ENCODE measurements at places on chromosomes 4 and X.

- DNase-seq: no peak
These were observed 9.8 kb upstream of the PCDH18 start for GRCh38 chr4:137541876-137542646.

GRCh38 chrX:69128588-69128987, 36.7 kb downstream of the PJA1 start:
- no peak for DNase-seq

- peak; percentile 62 for DNase-seq
These were observed 5.9 kb downstream of the IRAK1 start for GRCh38 chrX:154013614-154014360.

GRCh38 chr4:38815885-38816782, 11.5 kb upstream of the TLR1 start:
- DNase-seq: no peak

DNA sequence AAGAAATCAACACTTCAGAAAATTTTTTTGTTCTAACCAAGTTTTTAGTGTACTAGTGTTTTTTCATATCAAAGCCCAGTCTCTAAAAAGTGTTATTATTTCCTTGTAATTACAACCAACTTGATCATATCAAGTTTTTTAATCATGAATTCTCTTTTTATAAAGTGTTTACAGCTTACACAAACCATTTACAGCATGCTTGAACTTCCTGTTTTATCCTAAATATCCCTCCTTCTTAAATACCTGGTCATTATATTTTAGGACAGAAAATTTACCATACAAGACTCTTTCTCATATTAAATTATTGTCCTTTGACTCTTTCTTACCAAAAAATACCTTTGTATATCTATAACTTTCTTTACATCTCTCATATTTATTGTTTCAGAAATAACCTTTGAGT, 89.4 kb upstream of the NPY2R start:
- no peak for DNase-seq

DNA sequence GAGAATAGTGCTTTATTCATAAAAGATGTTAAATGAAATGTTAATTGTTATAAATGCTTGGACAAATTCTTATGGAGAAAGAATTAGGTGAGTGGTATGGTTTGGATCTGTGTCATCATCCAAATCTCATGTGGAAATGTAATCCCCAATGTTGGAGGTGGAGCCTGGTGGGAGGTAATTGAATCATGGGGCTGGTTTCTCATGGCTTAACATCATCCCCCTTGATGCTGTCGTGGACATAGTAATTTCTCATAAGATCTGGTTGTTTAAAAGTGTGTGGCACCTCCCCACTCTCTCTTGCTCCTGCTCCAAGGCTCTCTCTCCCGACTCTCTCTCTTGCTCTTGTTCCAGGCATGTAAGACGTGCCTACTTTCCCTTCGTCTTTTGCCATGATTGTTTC, 22.5 kb downstream of the GYPE start:
- no peak for DNase-seq

- DNase-seq: no peak
These were observed 406.7 kb upstream of the SPANXN1 start for GRCh38 chrX:144840616-144841015.

DNA sequence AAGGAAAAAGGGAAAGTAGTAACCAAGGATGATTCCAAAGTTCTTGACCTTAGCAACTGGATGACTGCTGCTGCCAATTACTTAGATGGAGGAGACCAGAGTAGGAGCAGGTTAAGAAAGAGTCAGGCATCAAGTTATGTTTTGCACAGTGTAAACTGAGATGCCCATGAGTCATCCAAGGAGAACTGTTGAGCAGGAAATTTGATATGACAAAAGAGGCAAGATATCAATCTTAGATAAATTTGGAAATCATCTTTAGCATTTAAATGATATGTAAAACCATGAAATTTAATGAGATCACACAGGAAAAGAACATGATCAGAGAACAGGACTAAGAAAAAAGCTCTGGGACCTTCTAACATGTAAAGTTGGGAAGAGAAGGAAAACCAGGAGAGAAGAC, 361.3 kb downstream of the OPHN1 start:
- DNase-seq: no peak

- DNase-seq: no peak
These were observed 67.7 kb downstream of the THOC2 start for GRCh38 chrX:123665197-123665596.

DNA sequence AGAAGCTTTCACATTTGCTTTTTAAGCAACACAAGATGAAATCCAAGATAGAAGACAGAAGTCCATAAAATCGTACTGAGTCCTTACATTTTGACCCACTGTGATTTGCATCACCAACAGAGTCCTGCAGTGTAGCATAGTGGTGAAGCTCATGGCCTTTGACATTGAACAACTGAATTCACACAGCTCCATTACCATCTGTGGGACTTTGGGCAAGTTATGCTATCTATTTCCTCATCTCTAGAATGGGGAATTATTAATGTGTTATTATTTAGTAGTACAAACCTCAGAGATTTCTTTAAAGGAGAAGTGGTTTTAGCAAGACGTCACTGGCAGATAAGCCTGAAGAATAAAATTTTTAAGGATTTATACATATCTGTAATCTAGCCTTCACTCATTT, 10.7 kb downstream of the GPRIN3 start:
- no peak for DNase-seq

GRCh38 chr4:137474711-137475301, 57.5 kb downstream of the PCDH18 start:
- no peak for DNase-seq

DNA sequence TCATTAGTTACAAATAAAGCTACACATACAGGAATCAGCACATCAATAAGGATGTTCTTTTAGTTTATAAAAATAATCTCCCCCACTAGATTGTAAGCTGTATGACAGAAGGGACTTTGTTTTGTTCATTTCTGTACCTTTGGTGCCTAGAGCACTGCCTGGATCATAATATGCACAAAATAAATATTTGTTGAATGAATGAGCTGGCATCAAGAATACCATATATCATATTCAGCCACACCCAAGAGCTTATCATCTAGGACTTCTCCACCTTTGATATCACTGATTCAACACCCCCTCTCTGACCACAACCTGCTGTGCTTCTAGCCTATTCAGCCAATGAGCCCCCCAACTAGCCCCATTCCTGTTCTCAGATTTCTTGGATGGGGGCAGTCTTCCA, 10.6 kb downstream of the SYTL4 start:
- DNase-seq: no peak

GRCh38 chrX:48705871-48706270, 9.3 kb downstream of the SUV39H1 start:
- no peak for DNase-seq

DNA sequence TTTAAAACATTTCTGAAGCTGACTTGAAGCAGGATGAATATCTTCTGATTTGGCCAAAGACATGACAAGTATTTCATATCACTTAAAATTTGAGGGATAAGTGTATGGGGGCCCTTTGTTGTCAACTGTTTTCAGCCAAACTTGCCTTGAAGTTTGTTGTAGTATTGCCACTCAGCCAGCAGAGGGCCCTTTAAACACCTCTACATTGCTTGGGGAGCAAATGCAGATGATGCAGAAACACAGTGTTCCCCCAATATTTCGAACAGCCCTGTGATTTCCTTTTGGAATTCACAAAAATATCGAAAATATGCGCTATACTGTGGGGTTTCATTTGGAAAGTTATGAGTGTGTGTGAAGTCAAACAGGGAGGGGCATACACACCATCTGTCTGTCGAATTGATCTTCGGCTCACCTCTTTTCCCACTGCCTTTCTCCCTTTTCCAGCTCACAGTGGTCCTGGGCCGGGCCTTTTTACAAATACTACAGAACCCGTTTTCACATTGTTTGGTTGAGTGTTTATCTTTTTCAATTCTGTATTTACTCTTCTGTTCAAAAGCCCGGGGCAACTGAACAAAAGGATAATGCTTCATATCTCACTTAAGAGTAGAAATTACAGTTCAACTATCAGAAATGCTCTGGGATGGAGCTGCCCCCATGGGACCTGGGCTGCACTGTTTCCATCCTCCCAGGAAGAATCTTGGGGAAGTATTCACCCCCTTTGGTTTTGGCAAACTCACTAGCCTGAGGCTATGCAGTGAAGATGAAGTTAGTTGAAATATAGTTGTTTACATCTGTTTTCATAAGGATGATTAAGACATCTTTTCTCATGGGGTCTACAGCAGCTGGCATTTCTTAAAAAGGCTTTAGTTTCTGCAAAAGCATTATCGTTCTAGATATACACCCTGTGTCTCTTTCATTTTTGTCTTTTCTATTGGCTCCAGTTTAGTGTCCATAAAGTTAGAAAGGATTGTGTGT, 137.6 kb downstream of the EGF start:
- DNase-seq: no peak

DNA sequence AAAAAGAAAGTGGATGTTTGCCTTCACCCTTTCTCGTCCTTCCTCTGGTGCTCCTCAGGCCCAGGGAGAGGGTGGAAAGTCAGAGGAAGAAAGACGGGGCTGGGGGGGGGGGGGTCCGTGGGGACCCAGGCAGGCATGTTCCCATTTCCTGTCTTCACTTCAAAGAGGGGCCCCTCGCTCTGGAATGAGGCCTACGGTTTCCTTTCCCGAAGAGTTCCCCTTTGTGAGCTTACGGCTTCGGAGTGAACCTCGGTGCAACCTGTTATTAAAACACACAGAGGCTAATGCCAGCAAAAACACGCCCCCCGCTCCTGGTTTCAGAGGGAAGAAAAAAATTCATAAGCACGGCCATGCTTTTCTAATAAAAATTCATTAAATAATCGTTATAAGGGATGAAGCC, 40.1 kb downstream of the SHOX start:
- DNase-seq: no peak

DNA sequence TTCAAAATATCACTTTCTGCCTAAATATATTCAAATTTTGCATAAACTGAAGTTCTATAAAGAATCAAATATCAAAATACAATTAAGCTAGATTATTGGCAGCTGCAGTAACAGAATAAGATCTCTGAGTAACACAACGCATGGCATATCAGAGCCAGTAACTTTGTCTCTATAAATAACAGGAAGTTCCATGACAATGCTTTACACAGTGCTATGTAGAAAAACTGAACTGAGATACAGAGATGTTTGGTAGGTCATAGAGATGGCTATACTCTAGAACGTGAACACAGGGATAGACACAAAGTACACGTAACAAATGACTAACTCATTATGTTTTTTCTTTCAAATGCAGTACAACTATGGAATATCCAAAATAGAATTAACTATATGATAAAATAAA, 18.2 kb downstream of the UBE2D3 start:
- DNase-seq: no peak

GRCh38 chrX:6729626-6730025, 194.7 kb upstream of the VCX3A start:
- no peak for DNase-seq

- DNase-seq: no peak
These were observed 54.5 kb downstream of the CPLX1 start for GRCh38 chr4:771464-771863.

DNA sequence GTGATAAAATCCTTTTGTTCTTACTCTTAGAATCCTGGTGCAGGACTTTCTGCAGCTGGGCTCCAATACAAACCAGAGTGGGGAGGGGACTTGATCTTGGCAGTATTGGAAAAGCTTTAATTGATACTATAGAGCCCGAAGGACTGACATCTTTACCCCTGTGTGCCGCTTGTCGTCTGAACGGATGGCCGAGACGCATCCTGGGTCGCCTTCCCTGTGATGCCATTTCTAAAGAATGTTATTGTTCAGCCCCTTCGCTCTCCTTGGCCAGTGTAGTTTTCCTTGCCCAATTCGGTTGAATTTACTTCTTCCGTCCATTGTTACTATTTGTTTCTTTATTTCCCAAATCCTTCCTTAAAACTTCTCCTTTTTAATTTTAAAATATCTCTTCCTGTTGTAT, 80.9 kb downstream of the CLDN34 start:
- DNase-seq: no peak

DNA sequence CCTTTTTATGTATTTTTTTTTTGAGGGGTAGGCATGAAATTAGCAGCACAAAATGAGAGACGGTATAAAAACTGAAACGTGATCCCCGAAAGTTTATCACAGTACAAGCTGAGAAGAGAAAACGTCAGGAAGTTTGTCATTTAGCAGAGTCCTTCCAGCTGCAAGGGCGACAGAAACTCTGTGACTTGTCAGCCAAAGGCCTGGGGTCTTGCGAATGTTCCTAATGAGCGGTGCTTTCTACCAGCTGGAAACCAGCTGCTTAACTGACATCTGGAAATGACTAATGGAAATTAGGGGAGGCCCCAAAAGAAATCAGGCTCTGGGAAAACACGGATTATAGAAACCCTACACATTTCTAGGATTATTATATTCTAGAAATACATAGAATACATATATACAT, 66.5 kb downstream of the CHRNA9 start:
- no peak for DNase-seq

DNA sequence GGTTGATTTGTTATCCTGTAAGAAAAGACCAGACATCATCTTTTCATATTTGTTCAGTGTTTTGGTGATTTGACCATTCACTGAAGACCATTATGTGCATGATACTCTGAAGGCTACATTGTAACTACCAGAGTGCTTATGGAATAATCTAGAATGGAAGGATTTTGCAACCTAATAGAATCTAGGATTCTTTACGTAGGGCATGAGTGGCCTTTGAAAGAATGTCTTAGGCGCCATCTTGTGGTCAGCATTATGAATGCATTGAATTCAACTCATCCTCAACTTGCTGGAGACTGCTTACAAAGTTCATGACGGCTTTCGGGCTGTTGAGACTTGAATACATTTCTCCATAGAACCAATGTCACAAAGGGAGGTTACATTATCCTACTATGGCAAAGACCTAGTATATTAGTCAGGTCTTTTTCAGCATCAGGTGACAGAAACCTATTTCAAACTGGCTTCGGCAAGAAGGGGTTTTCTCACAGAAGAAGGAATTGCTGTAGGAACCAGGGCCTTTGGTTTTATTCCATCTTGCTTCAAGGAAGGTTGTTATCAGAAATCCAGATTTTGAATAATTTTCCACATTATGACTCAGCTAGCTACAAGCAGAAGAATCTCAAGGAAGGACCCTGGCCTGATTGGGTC, 104.1 kb downstream of the GPAT3 start:
- peak; percentile 77 for DNase-seq

DNA sequence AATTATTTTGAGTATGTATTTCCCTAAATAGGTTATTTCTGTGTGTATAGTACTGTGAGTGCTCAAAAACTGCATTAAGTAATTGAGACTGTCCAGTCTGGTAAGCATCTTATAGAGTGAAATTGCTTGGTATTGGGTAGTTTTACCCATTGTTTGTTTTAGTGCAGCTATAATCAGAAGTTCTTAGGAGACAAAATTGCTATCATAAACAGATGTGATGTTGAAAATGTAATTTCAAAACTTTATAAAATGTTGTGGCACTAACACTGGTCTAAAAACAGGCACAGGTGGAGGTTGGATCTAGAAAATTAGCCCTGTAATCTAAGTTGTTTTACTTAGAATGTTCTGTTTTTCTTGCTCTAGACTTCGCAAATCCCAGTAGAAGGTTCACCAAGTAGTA, 46.8 kb downstream of the RAPGEF2 start:
- no peak for DNase-seq

DNA sequence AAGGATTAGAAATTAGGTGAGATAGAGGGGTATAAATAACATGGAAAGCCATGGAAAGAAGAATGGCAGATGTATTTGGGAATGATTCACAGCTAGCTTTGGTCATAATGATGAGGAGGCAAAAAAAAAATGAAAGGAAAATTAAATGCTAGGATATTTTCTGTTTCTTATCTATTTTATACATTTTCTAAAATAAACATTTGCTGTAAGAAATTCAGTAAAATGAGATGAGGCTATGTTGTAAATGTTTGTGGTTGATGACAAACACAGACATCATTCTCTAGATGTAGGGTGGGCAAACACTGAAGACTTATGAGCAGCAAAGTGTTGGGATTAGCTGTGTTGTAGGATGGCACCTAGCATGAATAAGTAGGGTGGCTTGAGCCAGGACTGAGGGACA, 407.1 kb downstream of the IL15 start:
- no peak for DNase-seq
